ENCODE measurements at places on chromosomes 13 and 19. TPM values are rescaled to one million over a fixed set of nuclear protein-coding genes. Genes with fewer than 3 reads are reported as not detected.

DNA sequence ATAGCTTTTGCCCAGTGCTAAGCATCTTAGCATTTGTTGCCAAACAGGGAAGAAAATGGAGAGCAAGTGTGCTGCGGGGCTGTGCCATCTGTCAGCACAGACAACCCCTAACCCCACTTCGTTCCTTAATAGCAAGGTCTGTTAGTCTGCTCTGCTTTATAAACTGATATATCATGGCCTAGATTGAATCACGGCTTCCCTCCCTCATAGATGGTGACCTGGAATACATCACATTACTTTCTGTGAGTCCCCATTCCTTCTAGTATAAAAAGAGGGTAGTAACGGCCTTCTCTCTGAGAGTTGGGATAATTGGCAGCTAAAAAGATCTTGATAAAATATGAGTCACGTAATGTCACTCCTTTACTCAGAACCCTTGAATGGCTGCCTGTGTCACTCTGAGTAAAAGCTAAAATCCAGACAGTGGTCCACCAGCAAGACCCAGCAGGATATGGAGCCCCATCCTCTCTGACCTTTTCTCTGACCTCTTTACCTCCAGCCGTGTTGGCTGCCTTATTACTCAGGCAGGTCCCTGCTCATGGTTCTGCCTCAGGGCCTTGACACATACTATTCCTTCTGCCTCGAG, 151.7 kb downstream of the DLEU7 start:
- no peak for DNase-seq

DNA sequence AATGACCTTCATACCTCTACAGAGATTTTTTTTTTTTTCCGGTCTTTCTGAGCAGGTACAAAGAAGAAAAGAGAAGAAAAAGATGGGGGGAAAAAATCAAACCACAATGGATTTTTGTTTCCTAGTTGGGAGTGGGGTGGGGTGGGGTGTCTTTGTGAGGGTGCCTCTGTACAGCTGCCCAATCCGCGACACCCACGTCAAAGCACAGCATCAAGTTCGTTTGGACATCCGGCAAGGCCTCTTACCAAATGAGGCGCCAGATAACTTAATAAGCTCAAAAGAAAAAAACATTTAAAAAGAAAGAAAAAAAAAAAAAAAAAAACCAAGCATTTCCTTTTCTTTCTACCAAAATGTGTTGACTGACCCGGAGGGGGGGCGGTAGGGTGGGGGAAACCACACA, 70.3 kb upstream of the NFIC start:
- no peak for DNase-seq

DNA sequence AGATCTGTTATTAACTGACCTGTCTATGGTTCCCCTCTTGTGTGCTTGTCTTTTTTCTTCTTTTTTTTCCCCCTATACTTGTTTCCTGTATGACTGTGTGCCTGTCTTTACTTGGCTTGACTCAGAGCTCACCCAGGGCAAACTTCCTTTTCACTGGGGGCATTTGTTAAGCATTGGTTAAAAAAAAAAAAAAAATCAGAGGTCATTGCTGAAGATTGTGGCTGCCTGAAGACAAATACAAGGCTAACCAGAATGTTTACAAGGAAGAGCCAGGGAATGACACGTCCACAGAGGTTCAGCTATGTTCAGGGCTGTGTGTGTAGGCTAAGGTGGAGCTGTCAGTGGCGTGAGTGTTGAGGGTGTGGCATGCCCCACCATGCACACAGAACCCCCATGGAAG, 47.1 kb downstream of the LNX2 start:
- DNase-seq, result no peak

- no peak for DNase-seq
Measured at GRCh38 chr19:34900245-34900644, 26.5 kb upstream of the ZNF30 start.

- no peak for DNase-seq
Measured at GRCh38 chr19:22634450-22634827, 315 bp downstream of the ZNF492 start.

GRCh38 chr13:41851351-41851750, 109.6 kb downstream of the VWA8 start:
- DNase-seq, result no peak

PLIN4 gene
- total RNA-seq, result not detected

GRCh38 chr19:44677019-44677811, 5.9 kb downstream of the CEACAM19 start:
- DNase-seq, result no peak

FFAR3 gene
- total RNA-seq, result not detected

DNA sequence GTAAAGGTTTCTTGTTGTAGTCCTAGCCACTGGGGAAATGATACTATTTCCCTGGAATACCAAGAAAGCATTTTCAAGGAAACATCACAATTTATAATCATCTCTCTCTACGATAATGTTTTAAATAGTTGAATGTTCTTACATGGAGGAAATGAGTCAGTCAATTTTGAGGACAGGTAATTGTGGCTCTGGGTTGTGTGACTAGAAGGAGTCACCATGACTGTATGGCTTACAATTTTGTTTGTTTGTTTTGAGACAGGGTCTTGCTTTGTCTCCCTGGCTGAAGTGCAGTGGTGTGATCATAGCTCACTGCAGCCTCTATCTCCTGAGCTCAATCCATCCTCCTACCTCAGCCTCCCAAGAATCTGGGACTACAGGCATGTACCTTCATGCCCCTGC, 47.4 kb downstream of the COG3 start:
- no peak for DNase-seq

CFAP97D2 gene
- total RNA-seq, result not detected

DNA sequence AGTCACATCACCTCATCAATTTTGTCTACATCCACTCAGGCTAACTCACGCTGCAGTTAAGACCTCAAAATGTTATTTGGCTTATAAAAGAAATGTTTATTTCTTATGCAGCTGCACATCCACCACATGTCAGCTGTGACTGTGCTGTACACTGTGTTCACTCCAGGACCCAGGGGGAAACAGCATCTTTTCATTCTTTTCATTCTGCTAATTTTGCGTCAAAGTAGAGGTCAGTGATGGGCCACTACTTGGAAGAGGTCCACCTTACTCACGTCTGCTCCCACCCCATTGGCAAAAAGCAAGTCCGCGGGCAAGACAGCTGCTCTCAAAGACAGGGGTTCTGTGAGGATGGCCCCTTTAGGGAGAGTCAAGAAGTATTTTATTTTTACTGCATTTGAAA, 4.5 kb upstream of the DCT start:
- no peak for DNase-seq

CEACAM8 gene
- total RNA-seq, result not detected

DNA sequence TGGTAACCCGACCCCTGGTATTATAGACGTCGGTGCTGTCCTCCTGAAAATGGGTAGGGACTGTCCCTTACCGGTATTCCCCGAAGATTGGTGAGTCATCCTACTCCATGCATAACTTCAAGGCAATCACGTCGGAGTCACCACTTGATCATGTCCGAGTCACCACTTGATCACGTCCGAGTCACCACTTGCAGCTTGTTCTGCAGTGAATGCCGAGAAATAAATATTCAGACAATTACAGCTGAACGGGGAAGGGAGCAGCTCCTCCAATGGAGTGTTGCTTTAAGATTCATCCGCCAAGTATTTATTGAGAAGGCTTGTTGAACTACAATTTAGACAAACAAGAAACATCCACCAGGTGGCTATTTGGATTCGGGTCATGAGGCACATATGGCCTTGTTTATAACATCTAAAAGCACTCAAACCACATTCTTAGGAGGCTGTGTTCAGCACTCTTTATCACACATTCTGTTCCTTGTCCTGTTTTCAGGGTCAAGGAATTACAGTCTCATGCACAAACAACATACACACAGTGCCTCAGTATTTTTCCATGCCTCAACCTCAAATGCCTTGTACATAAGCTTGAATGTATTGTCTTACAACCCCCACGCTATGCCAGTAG, 43.1 kb downstream of the ZNF726 start:
- no peak for DNase-seq

- DNase-seq, result no peak
Measured at GRCh38 chr13:46565808-46566750, 13.1 kb downstream of the LRCH1 start.

GRCh38 chr13:26480246-26480855, 77.1 kb upstream of the WASF3 start:
- DNase-seq, result no peak

TPTE2 gene
- total RNA-seq, result not detected

DNA sequence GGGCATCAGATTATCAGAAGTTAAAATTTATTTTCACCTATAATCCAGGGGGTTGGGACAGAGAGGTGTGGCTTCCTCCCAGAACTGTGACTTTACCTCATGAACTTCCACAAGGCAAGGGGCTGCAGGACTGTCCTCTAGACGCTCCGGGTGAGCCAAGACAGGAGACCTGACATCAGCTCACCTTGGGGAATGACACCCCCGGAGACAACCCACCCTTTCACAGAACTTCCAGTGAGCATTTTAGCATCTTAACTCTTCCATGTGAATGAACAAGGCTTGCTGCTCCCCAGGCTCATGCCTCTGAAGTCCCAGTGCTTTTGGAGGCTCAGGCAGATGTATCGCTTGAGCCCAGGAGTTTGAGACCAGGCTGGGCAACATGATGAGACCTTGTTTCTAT, 29.4 kb upstream of the TFDP1 start:
- peak; percentile 33 for DNase-seq

DNA sequence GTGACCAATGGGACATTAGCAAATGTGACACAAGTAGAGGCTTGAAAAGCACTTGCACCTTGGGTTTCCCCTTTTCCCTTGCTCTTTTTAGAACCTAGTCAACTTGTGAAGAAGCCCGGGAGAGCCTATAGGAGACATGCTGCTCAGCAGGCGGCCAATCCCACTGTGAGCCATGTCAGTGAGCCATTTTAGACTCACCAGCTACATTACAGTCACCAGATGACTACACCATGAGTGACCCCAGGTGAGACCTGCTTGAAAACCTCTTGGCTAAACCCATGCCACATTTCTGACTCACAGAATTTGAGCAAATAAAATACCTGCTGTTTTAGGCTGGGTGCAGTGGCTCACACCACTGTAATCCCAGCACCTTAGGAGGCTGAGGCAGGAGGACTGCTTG, 317.5 kb downstream of the KLF12 start:
- DNase-seq, result no peak

DNA sequence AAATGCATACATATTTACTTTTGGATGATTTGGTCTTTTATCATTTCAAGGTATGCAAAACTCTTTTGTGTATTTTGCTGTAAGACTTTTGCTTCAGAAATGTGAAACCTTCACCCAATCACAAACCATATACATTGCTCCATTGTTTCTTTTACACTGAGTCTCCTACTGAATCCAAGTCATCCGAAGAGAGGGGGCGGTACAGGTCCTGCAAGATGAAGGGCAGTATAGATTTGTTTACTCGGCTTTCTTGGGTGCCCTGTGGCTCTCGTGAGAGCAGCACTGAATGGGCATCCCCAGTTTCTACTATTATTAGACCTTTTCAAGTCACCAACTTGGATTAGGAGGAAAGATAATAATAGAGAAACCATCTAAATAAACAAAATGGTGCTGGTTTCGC, 280.6 kb downstream of the DCLK1 start:
- DNase-seq, result no peak

ZSCAN1 gene
- total RNA-seq, result not detected

MBD3L2 gene
- total RNA-seq, result not detected

DNA sequence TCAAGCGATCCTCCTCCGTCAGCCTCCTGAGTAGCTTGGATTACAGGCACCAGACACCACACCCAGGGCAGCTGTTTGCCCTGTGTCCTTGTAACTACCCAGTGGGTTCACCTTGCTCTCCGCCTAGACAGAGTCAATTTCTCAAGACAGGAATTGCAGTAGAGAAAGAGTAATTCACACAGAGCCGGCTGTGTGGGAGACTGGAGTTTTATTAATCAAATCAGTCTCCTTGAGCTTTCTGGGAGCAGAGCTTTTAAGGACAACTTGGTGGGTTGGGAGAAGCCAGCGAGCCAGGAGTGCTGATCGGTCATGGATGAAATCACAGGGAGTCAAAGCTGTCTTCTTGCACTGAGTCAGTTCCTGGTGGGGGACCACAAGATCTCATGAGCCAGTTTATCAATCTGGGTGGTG, 20.6 kb upstream of the ADGRE1 start:
- no peak for DNase-seq

GYS1 gene
- total RNA-seq, result 44.0 TPM
